NCI-H1694 treated with DMSO at 0.1 percent for 48 hours (cell line): ENCODE measurements at places on chromosomes 1 and 21.

DNA sequence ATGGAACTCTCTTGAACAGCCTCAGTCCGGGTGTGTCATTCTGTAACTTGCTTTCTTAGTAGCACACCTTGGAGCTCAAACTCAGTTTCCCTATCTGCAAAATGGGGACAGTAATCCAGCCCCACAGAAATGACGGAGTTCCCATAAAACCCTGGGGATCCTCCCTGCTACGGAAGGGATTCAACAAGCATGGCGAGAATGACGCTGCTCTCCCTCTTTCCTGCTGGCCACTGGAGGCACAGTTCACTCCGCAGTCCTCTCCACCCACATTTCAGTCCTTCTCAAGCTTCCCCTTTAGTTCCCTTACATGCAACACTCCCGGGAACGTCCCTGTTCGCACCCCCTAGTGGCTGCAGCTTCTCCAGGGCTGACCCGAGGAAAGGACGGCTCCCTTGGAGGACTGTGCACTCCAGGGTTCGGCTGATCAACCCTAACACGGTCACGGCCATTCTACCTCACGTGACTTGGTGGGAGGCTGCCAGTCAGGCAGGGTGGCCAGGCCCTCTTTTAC is 20.6 kb downstream of the RUNX3 start:
- no peak for DNase-seq

GRCh38 chr1:202802998-202803932 is 5.0 kb downstream of the KDM5B start:
- DNase-seq: no peak

DNA sequence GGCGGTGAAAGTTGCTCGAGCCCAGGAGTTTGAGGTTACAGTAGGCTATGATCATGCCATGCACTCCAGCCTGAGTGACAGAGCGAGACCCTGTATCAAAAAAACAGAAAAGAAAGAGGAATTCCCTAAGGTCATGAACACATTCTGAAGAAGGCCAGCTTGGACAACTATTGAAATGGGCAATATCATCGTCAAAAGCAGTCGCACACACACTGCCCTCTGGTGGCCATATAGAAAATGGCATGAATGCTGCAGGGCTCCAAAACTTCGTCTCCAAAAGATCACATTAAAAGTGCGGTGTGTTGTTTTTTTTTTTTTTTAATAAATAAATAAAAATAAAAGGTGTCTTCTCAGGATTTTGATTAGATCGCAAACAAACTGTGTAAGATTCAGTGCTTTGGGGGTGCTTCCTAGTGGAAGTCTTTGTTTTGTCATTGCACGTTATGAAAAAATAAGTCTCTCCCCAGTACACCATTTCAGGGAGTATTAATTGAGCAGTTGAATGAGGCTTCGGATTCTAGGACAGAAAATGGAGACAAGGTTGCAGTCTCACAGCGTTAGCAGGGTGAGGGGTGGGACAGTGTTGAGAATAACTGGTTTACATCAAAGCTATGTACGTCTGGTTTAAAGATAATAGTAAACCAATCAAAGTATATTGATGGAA is 87.5 kb upstream of the FMN2 start:
- no peak for DNase-seq

DNA sequence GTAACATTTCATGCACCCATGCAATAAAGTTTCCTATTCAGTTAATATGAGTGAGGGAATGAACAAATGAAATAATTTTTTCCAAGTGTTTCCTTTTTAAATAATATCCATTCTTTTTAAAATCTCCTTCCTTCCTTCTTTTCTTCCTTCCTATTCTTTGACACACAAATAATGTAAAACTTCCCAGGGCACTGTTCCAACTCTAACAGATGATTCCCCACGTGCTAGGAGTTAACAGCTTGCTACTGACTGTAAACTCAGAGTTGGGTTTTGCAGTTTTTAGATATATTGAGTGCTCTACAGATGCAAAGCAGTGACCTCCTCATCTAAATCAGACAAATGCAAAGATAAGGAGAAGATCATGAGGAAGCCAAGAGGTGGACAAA is 54.0 kb upstream of the POU2F1 start:
- peak; percentile 89 for DNase-seq

- DNase-seq: no peak
Measured at GRCh38 chr21:34046917-34047316, 26.5 kb upstream of the MRPS6 start.

- no peak for DNase-seq
Measured at GRCh38 chr1:162212713-162213112, 143.2 kb downstream of the NOS1AP start.

GRCh38 chr1:115436596-115436995 is 98.5 kb upstream of the NGF start:
- no peak for DNase-seq

GRCh38 chr1:30782361-30783255 is 25.0 kb upstream of the LAPTM5 start:
- peak; percentile 46 for DNase-seq

- no peak for DNase-seq
Measured at GRCh38 chr1:156901966-156902915, 8.7 kb downstream of the PEAR1 start.

DNA sequence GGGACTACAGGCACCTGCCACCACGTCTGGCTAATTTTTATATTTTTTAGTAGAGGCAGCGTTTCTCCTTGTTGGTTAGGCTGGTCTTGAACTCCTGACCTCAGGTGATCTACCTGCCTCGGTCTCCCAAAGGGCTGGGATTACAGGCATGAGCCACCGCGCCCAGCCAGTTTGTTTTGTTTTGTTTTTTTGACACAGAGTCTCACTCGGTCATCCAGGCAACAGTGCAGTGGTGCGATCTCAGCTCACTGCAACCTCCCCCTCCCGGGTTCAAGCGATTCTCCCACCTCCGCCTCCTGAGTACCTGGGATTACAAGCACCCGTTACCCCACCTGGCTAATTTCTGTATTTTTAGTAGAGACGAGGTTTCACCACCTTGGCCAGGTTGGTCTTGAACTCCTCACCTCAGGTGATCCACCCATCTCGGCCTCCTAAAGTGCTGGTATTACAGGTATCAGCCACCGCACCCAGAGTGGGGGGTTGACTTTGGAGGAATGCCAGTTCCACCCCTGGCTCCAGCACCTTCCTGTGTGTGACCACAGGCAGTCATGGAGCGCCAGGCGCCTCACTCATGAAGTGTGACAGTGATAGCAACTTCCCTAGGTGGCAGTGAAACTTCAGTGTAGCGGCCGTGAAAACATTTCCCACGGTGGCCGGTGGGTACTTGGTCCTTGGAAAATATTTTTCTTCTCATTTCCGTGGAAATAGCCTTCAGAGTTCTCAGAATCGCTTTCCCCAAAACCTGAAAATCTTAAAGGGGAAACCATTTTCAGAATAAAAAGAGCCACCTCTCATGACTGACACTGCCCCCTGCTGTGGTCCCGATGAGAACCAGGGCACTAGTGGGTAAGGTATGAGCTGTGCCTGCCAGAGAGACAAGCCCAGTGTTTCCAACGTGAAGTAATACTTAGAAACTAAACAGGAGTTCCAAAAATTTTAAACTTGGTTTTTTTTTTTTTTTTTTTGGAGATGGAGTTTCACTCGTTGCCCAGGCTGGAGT is 48.6 kb downstream of the WDR4 start:
- no peak for DNase-seq

DNA sequence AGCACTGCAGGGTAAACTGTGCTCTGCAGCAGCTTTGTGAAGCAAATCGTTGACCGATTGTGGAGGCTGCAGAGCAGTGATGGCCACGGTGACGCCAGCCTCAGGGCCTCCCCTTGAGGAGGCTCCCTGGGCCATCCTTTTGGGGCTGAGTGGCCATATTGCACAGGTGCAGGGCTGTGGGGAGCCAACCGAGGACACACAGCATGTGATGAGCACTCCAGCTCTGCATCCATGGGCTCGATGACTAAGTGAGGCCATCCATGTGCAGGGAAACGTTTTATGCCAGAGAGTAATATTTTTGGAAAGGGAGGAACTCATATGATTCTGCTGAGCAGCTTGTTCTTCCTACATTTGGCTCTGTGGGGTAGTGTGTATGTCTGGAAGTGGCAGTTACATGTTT is 24.6 kb downstream of the KCNK1 start:
- no peak for DNase-seq

GRCh38 chr1:235990330-235990795 is 74.5 kb downstream of the NID1 start:
- no peak for DNase-seq

GRCh38 chr1:171566467-171566866 is 55.6 kb upstream of the MYOCOS start:
- DNase-seq: peak; percentile 1

GRCh38 chr1:24873148-24873547 is 56.9 kb downstream of the RUNX3 start:
- no peak for DNase-seq

- no peak for DNase-seq
Measured at GRCh38 chr1:12532405-12533315, 85.3 kb downstream of the DHRS3 start.

GRCh38 chr1:110639724-110640386 is 33.7 kb upstream of the KCNA2 start:
- no peak for DNase-seq

DNA sequence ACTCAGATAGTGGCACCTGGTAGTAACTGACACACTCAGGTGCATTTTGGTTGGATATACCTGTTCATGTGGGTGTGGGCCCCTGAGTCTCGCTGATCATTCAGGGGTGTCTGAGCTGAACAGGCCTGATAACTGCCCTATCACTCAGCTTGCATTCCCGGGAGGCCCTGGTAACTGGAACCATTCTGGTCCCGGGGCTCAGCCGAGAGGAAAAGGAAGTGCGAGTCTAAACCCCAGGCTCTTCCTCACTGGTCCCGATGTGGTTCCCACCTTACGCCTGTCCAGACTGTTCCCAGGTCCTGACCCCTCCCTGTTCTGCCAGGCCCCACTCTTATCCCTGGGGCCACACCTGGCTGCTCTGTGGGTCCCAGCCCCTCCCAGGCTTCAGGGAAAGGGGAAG is 11.7 kb upstream of the CDK18 start:
- no peak for DNase-seq

DNA sequence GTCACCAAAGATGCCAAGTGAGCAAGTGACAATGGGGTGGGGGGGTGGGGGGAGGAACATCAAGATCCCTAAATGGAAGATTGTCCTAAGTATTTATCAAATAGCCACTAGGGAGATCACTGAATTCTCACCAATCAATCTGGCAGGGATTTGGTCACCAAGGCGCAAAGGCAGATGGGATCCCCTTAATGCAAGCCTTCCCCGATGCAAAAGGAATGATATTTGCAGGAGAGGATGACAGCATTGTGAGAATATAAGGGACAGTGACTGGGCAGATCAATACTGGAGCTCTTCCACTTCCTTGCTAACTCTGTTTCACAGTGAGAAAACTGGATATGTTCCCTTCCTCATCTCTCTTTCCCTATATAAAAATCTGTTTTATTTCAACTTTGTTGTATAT is 40.9 kb downstream of the DUSP10 start:
- no peak for DNase-seq

- DNase-seq: no peak
Measured at GRCh38 chr1:172121081-172121717, 279.9 kb downstream of the DNM3 start.

DNA sequence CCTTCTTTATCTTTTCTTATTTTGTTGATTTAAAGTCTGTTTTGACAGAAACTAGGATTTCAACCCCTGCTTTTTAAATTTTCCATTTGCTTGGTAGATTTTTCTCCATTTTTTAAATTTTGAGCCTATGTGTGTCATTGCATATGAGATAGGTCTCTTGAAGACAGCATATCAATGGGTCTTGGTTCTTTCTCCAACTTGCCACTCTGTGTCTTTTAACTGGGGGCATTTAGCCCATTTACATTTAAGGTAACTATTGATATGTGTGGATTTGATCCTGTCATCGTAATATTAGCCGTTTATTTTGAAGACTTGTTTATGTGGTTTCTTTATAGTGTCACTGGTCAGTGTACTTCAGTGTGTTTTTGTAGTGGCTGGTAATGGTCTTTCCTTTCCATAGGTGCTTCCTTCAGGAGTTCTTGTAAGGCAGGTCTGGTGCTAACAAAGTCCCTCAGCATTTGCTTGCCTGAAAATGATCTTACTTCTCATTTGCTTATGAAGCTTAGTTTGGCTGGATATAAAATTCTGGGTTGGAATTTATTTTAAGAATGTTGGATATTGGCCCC is 223.9 kb downstream of the USP25 start:
- no peak for DNase-seq

DNA sequence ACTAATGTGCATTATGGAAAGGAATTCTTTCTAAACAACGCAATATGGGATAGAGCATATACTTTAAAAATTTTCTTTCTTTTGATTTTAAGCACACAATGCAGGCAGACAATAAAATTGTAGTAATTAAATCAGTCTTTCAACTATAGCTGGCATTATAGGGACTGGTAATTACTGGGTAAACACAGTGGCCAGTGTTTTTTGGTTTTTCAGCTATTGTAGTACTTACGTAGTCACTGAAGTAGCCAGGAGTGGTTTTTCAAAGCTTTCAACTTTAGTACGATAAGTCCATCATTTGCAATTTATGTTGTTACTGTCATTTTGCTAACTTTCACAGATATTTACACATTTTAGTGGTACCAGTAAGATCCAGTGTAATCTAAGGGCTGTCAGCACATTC is 50.6 kb downstream of the RAB3GAP2 start:
- DNase-seq: no peak

DNA sequence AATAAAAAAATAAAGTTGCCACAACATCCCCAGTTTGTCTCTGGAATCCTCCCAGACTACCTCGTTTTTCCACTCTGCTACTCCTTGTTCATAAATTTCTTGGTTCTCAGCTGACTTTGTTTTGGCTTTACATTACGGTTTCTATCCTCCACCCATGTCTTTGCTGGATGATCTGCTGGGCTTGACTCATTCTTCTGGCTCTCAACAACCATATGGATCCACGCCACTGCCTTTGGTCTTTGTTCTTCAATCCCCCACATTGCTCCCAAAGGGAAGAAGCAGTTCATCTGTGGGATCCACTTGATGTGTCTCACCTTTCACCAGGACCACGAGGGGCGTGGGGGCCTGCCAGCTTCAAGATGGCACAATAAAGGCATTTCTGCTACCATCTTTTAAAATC is 67.1 kb upstream of the NBL1 start:
- DNase-seq: no peak

- no peak for DNase-seq
Measured at GRCh38 chr1:95086949-95087533, 14.3 kb upstream of the ALG14 start.

- DNase-seq: no peak
Measured at GRCh38 chr1:151986501-151987190, 7.0 kb downstream of the S100A10 start.

- no peak for DNase-seq
Measured at GRCh38 chr1:79100385-79100784, 93.9 kb upstream of the ADGRL4 start.

DNA sequence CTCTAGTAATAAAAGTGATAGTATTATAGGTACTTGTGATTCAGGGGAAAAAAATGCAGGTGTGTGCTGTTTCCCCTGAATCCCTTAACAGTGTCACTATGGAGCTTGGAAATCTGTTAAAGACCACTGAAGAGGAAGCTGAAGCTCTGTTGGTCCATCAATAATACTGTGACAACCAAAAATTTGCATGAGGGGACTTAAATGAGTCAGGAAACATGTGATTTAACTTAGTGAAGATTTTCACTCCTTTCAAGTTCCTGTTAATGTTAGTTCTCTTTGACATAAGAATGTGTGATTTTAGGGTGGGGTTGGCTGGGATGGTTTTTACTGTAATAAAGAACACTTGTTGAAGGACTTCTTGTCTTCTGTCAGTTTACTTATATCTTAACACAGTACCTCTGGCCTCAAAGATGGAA is 32.0 kb downstream of the VANGL2 start:
- no peak for DNase-seq

GRCh38 chr1:156860113-156860627 is 495 bp upstream of the NTRK1 start:
- peak; percentile 67 for DNase-seq
